GM13977 (cell line): ENCODE measurements at places on chromosomes 7 and 10.

DNA sequence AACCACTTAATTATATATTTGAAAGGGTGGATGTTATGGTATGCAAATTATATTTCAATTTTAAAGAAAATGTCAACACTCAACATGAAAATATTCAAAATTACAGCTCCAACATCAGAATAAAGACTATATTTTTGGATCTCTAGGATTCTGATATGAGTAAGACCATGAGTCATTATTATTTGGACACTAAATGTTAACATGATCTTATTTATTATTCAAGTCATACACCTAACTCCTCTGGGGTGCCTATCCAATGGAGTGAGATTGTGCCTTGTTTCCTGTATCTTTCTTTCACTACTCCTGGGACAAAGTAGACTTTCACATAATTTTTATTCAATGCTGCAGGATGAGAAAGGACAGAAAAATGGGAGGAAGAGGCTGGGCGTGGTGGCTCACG, 135.2 kb upstream of the PRSS1 start:
- DNase-seq: no peak

GRCh38 chr7:133478591-133479135, 225.8 kb downstream of the EXOC4 start:
- no peak for DNase-seq

DNA sequence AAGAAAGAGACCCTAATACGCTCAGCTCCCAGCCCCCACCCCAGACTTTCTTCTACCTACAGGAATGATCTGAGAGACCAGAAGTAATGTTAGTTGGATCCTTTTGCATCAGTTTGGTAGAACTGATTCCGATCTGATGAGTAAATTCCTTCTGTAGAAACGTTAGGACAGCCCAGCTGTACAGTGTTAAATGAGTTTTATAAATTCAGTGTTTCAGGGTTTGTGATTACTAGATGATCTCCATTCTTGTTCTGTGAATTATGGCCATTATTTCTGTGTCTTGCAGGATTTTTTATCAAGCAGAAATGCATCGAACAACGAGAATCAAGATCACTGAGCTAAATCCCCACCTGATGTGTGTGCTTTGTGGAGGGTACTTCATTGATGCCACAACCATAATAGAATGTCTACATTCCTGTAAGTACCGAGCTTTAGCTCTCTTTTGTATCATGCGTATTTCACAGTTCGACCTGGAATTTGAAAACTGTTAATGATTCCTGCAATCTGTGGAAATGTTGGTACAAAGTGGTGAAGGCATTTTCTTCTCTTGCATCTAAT, 5.3 kb downstream of the BMI1 start:
- DNase-seq: no peak

DNA sequence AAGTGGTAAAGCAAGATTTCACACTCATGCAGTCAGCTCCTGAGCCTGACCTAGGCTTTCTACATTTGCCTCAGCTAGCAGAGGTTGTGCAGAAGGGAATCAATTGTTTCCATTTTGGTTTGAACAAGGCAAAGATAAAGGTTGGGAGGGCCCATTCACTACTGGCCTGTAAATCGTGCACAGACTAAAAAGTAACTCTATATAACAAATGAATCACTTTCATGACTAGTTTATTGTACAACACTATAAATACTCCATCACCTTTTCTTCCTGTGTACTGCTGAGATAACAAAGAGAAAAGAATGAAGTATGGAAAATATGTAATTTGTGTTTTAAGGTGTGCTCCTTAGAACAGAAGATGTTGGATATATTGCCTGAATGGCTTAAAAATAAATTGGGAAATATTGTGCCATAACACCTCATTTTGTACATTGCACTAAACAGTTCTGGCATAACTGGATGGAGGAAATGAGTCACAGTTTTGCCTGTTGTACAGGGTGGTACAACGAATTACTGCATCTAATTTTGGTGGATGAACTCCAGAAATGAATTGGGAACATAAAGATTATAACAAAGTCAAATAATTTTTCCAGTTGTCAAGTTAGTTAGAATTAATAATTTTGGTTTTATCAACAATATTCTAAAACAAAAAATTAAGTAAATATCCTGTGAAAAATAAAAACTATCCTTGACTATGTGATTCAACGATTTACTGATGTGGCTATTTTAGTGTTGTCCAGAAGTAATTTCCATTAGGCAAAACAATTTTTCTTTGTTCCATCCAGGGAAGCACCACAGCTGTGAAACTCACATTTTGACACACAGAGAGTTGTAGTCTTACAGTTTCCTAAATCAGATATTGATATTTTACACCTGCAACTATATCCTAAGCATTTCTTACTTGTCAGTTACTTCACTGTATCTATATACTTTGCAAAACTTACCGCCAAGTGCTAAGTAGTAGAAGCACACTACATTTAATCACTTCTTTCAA, 18.0 kb downstream of the SEMA3C start:
- no peak for DNase-seq

GRCh38 chr7:75611557-75612178, 119.5 kb downstream of the SPDYE5 start:
- DNase-seq: no peak

GRCh38 chr10:130234171-130234965, 98.2 kb downstream of the GLRX3 start:
- DNase-seq: no peak

DNA sequence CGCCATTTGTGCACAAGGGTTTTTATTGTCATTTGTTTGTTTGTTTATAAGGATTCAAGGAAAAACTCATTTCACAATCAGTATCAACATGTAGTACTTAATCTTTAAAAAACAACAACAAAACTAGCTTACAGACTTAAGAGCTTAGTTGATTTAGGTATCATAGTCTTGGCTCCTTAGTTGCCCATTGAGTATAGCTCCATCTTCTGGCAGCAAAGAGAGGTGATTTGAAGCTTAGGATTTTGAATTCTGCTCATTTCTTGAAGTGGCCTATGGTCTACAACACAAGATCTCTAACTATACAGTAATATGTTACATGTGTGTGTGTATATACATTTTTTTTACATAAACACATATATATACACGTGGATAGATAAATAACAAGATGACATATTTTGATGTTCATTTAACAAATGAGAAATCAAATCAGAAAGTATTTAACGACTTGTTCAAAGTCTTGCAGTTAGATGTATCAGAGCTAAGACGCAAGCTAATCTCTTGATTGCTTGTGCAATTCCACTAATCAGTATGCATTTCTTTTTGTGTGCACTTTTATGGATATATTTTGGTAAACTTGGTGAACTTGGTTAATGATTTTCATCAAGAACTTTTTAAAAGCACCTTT, 307.3 kb downstream of the CAMK1D start:
- peak; percentile 73 for DNase-seq

DNA sequence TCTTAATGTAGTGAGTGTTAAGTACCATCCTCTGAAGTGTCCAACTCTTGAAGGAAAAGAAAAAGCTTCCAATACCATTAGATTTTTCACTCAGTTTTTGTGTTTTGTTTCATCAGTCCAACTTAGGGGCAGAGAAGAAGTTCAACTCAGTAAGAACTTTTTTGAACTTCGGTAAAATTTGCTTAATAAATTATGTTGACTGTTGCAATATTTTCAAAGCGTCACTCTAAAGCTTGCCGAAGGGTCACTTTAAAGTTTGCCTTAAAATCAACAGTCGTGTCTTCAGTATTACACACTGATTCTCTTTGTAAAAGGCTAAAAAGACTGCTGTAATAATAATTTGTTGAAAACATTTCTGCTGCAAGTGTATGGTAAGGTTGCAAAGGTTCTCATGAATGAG, 17.6 kb downstream of the CD36 start:
- no peak for DNase-seq

DNA sequence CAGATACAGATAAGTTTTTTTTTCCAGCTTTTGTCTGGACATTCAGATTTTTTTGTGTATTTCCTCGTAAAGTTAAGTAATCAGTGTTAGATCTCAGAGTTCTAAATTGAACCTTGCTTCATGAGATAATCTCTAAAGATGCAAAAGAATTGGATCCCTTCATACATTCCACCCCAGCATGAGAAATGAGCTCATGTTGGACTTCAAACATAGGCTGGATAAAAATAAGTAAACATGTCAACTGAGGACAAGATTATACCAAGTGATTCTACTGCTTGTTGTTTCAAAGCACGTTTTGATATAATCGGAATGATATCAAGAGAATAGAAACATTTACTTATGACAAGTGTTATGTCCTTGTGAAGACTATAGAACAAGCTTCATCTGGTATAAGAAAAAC, 117.0 kb upstream of the DKK1 start:
- no peak for DNase-seq

GRCh38 chr10:129365767-129366402, 101.2 kb upstream of the MGMT start:
- no peak for DNase-seq

DNA sequence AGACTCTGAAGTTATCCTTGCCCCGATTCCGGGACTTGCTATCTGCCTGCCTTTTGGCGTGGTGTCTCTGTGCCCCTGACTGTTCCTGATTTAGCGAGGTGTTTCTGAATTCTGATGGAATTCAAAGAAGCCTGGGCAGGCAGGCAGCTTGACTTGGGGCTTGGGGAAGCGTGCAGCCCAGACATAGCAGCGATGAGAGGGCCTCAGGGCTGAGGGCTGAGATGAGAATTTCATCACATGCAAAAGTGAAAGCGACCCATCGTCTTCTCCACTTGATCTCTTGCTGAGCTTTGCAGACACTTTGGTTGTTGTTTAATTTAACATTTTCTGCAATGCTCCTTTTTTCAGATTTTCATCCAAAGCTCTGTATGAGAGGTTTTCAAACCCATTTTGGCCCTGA, 57.8 kb downstream of the TCF7L2 start:
- no peak for DNase-seq

DNA sequence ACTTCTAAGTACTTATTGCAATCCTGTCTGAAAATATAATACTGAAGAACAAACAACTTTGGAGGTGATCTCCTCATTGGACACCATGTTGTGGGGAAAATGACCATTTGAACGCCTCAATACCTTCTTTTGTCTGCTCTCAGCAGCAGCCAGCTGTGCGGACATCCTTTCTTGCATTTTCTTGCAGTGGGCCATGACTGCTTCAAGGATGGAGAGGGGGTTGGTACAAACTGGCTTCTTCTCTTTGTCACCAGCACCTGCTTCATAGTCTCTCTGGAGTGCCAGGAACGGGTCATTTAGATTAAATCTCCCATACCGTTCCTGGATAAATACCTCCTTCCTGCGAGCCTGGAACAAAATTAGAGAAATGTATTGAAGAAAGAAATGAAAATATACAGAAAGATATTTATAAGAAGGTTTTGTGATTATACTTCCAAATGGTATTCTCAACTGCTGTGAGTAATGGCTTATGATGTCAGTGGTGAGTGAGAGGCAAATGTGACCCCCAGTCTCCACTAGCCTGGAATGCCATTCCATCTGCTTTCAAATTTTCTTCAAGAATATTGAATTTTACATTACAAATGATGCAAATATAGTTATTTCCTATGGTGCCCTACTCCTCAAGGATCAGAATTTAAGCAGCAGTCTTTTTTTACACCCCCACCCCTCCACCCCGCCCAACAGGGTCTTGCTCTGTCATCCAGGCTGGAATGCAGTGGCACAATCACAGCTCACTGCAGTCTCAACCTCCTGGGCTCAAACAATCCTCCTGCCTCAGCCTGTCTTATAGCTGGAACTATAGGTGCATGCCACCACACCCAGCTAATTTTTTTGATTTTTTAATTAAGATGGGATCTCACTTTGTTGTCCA, 62.4 kb downstream of the CTTNBP2 start:
- DNase-seq: no peak

DNA sequence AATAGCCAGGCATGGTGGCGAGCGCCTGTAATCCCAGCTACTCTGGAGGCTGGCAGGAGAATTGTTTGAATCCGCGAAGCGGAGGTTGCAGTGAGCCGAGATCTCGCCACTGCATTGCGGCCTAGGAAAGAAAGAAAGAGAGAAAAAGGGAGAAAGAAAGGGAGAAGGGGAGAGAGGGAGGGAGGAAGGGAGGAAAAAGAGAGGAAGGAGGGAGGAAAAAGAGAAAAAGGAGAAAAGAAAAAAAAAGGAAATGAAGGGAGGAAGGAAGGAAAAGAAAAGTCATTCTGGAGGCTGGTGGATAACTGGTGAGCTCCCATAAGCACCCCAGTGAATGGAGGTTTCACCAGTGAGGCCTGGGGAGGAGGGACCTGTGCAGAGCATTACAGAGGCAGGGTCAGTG, 7.6 kb upstream of the OGDHL start:
- DNase-seq: no peak

GRCh38 chr10:29829776-29830175, 195.0 kb upstream of the SVIL start:
- no peak for DNase-seq

- peak; percentile 23 for DNase-seq
These were observed 377.6 kb downstream of the DNAJB6 start for GRCh38 chr7:157714166-157715070.

DNA sequence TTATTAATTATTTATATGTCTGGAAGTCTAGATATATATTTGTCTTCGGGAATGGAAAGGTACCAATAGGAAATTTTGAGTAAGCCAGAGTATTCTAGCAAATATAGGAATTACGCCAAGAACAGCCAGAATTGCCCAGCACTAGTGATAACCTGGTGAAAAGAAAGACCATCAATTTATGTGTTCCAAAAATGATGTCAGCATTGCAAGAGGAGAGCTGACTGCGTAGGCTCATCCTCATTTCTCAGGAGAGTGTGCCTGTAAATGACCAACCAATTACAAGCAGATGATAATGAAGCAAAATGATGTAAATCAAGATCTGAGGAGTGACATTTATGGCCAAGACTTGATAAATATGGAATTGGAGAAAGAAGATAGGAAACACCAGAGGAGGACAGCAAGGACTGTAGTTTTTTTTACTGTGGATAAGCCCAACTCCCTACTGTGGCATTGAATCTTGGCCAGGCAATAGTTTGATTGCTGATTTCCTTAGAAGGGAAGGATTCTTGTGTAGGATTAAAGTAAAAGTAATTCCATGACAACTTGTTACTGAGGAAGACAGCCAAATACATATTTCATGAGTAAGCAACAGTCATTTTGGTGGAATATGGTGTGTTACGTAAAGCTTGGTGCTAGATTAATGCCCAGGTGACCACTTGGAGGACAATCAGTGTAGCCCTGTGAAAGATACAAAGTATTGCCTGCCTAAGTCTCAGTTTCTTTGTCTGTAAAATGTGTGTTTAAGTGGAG, 590.8 kb downstream of the AUTS2 start:
- DNase-seq: no peak

DNA sequence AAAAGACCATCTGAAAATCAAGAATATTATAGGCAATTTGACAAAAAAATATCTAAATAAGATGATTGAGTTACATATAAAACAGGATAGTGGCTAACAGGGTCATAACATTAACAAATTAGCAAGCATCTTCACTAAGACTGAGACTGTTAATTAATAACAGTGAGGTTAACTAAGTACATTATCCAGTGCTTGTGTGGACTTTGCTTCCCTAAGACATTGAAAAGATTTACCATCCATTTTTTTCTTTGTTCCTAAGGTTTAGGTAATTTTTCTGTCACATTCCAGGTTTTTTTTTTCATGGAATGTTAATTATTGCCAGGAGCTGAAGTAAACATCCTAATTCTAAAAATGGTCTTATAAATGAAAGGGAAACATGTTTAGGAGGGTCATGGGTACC, 227.6 kb downstream of the ANKRD7 start:
- no peak for DNase-seq

GRCh38 chr7:47361746-47362215, 220.1 kb downstream of the TNS3 start:
- no peak for DNase-seq

GRCh38 chr10:4119107-4119506, 334.1 kb upstream of the KLF6 start:
- no peak for DNase-seq
